ENCODE measurements at places on chromosomes 11 and 22.

GRCh38 chr22:17792299-17792698 is 18.0 kb upstream of the BID start:
- DNase-seq, result no peak

DNA sequence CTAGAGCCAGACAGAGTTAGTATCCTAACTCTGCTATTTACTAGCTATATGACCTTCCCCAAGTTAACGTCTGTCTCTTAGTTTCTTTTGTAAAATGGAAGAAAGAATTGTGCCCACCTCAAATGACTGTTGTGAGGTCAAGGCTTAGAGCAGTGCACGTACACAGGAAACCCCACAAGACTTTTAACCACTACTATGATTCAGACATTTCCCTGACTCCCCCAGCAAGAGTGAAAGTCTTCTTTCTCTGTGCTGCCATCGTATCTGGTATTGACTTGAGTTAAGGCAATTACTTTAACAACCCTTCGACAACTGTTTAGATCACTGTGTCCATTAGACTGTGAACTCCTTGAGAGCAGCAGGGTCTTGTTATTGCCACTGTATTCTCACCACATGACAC is 2.6 kb upstream of the OR52W1 start:
- no peak for DNase-seq

GRCh38 chr11:122717264-122717867 is 61.8 kb downstream of the UBASH3B start:
- no peak for DNase-seq

GRCh38 chr11:6238902-6239301 is at the start of gene CNGA4:
Gene CNGA4 (plus strand): TSS chr11:6239089. CDS start chr11:6239207, 118 bp downstream.
- DNase-seq, result no peak

DNA sequence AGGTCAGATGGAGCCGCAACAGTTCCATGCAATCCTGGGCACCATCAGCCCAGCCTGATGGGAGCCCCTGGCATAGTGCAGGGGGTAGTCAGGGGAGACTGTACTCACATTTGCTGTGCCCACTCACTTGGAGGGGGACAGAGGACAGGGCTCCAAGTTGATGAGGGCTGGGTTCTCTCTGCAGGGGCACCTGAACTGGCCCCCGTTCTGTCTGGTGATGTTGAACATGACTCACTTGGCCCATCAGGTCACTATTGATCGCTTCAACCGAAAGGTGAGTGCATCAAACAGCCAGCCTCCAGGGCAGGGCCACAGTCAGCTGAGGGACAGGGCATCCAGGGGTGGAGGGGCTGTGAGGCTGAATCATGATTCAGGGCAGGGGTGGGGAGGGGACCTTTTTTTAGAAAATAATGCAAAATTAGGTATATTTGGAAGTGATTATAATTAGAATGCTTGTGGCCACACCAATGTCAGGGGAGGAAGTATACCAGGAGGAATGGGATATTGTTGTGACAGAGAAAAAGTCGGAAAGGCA is 66.4 kb downstream of the OTOG start:
- no peak for DNase-seq

DNA sequence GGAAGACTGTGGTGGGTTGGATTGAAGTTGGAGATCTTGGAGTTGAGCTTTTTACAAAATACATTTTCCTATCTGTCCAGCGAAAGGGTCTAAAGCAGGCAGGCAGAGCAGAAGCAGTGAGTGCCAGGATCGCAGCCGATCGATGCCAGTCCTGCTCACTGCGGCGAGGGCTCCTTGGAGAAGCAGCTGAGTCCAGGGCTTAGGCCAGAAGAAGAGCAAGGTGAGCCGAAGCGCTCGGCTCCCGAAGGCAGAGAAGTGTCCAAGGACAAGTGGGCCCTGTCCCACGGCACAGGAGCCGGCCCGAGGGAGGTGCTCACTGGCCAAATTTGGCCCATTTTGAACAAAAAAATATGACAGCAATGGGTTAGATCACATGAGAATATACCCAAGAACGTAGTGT is 637.8 kb downstream of the BRD1 start:
- peak; percentile 35 for DNase-seq

- DNase-seq, result no peak
Observed at GRCh38 chr11:32511926-32512325, 71.7 kb upstream of the EIF3M start.

DNA sequence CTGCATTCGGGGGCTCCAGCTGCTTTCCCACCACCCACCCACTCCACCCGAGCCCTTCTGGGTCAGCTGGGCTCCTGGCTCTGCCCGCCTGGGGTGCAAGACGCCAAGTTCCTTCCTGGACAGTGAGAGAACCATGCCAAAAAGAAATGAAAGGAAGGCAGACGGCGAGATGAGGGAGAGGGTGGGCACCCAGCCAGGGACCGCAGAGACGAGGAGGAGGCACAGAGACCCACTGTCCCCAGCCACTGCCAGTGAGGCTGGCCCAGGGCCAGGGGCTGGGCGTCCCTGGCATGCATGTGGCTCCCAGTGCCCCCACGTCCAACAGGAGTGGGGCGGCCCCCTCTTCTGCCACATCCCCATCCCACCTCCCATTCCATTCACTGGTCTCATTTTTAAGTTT is 10.8 kb upstream of the CD81 start:
- DNase-seq, result no peak

DNA sequence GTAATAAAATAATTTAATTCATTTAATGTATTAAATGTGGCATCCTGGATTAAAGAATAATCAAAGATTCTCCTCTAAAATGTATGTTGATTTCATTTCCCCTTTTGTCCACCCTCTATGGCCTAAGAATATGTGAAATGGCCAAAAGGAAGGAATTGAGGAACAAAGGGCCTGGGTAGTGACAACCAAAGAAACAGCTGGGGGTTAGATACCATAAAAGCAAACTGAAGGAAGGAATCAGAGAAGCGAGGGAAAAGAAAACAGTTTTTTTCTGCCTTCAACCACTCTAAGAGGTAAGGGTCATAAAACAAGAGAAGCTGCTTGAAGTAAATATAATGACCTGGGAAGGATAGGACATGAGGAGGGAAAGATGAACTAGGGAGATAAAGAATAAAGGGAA is 139.3 kb downstream of the FAM76B start:
- peak; percentile 61 for DNase-seq

DNA sequence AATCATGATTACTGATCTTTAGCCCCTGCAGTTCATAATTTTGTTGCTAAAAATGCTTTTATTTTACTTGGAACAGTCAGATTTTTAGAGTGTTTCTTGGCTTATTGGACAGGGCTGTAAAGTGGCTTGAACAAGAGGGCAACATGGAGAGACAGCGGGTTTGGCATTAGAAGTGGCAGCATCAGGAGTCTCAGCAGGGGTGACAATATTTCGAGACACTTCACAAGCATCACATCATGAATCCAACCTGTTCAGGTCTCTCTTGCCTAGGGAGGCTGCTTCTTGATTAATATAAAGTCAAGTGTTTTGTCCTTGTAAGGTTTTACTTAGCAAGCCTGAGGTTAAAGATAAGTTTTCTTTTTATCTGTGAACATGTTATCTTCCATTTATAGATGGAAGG is 2249.5 kb downstream of the LRRC4C start:
- no peak for DNase-seq

DNA sequence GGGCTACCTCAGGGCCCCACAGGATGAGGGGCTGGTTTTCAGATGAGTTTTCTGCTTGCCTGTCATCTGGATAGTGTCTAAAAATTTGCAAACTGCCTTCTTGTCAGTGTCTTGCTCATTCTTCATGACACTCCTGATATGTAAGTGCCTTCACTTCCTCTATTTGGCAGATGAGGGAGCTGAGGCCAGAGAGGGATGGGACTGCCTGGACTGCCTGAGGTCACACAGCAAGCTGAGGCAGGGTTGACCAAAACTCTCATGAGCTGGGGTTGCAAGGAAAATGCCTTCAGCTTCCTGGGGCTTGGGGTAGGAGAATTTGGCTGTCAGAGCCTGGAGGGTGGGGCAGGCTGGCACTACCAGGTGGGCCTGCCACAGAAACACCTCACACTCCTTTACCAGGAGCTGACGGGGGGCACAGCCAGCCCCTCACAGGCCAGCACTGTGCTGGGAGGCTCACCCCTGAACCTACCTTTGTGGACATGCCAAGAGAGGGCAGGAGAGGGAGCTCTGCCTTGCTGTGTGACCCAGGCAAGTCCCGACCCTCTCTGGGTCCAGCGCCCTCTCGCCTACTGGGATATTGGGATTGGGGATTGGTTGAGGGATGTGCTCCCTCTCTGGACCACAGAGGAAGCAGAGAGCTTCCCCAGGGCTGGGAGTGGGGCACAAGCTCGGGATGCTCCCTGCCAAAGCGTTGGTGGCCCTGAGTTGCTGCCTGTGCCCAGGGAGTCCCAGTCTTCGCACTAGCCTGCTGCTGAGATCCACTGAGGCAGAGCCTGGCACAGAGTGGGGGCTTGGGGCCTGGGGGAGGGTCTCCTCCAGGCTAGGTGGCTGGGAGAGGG is 1.9 kb upstream of the P2RY6 start:
- DNase-seq, result no peak

GRCh38 chr11:128246364-128246801 is 341.0 kb downstream of the ETS1 start:
- DNase-seq, result peak; percentile 85

DNA sequence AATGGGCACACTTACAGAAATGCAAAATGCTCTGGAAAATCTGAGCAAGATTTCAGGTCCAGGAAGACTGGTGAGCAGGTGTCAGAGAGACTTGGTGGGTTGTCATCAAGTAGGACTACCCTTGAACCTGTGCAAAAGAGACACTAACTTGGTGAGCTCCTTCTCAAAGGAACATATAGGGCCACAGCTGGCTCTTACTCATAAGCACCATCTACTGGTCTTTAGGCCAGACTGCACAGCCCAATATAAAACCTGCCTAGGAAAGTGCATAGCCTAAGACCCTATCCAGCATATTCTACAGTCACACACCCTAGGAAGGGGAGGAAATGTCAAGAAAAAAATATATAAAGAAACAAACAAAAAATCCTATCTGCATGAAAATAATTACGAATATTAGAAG is 18.2 kb upstream of the OR10W1 start:
- peak; percentile 1 for DNase-seq

GRCh38 chr11:59225017-59225416 is 12.3 kb upstream of the MPEG1 start:
- no peak for DNase-seq

GRCh38 chr11:59207988-59208451 is 4.7 kb downstream of the MPEG1 start:
- no peak for DNase-seq

DNA sequence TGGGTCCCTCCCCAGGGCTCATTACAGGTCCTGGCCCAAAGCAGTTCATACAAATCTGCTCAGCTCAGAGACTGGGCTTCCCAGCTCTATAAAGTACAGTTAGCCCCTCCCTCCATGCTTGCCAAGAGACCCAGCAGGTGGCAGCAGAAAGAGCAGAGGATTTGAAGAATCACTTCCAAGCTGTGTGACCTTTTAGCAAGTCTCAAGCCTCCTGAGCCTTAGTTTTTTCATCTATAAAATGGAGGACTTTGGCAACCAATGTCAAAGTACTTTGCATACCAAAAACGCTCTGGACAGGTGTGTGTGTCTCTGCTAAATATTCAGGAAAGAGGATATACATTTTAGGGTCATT is 26.6 kb downstream of the RELT start:
- DNase-seq, result no peak

DNA sequence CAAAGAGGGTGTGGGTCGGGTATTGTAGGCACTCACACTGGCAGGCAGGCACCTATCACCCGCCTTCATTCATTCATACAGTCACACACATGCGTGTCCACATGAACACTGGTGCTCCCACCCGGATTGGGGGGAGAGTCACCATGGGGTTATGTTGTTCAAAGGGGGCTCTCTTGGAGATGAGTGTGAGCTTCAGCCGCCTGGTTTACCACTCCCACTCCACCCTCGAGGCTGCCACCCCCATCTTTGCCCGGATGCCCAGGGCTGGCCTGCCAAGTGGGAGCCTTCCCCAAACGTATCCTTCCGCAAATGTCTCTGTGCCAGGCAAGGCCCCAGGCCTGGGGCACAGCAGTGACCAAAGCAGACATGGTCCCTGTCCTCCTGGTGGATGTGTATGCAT is 22.6 kb downstream of the MRGPRD start:
- no peak for DNase-seq
